Activated CD4-positive, alpha-beta T cell treated with anti-CD3 and anti-CD28 coated beads for 4 hours (primary cell): ENCODE measurements at places on chromosomes 6 and 20.

DNA sequence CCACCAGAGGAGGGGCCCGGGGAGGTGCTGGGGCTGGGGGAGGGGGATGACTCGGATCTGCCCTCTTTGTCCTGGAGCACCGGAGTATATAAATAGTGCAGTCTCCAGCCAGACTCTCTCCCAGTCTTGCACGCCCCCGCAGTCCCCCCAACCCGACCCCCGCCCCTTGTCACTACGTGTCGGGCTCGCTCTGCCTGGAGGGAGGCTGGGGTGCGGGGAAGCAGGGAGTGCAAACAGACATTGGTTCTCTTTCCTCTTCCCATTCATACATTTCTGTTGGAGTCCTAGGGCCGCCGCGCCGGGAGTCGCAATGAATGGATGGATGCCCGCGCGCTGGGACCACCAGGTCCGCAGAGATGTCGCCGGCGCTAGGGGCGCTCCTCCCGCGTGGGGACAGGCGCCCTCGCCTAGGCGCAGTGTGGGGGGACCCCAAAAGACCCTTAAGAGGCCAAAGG lies 179.3 kb downstream of the TBXT start:
- DNase-seq: no peak

DNA sequence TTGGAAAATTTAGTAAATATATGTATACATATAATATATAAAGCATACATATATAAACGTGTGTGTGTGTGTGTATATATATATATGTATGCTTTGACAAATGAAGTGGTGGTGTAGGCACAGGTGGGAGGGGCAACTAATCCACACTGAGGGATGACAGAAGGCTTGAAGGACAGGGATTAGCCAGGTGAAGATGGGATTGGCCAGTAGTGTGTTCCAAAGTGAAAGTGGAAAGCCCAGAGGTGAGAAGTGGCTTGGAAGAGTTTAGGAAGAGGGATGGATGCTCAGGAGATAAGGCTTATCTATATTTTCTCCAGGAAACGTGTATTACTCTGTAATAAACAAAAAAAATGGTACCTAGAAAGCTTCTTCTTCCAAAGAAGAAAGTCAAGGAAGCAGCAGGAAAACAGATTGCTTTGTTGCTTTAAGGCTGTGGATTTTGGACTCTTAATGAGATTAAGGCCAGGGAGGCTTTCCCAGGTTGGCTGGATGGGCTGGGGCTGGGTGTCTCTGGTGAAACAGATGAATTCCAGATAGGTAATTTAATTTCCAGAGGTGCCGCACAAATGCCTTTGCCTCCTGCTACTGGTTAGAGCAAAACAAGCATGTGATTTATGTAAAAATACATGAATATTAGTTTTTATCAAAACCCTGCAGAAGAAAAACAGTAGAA lies 63.9 kb downstream of the JARID2 start:
- DNase-seq: no peak

- DNase-seq: no peak
These were observed 53.6 kb upstream of the FRMD1 start for GRCh38 chr6:168132531-168133167.

- no peak for DNase-seq
These were observed 251.8 kb upstream of the PRND start for GRCh38 chr20:4469910-4470309.

GRCh38 chr20:39645131-39645530 lies 683.0 kb downstream of the DHX35 start:
- DNase-seq: no peak

- DNase-seq: no peak
These were observed 906 bp upstream of the FOXP4 start for GRCh38 chr6:41545247-41545702.
